Activated CD8-positive, alpha-beta T cell treated with anti-CD3 and anti-CD28 coated beads, Interleukin-2, amount 10 ng/mL, durations not matched to agents 7 days and 5 days (primary cell): ENCODE measurements at places on chromosomes 2 and 18.

- H3K4me3 ChIP-seq = no peak overlapping the region
- H3K27ac ChIP-seq = no peak overlapping the region
- no peak for DNase-seq
- H3K4me1 ChIP-seq = no peaks in the 10 kb centered on the region
- H3K36me3 ChIP-seq = no peaks in the 10 kb centered on the region
Observed at GRCh38 chr2:95327861-95328260, 30.7 kb downstream of the KCNIP3 start.

- no peak overlapping the region for H3K4me3 ChIP-seq
- no peak overlapping the region for H3K27ac ChIP-seq
- no peaks in the 10 kb centered on the region for H3K27me3 ChIP-seq
- no peaks in the 10 kb centered on the region for H3K36me3 ChIP-seq
Observed at GRCh38 chr18:79878741-79879378, 72.6 kb downstream of the SLC66A2 start.

DNA sequence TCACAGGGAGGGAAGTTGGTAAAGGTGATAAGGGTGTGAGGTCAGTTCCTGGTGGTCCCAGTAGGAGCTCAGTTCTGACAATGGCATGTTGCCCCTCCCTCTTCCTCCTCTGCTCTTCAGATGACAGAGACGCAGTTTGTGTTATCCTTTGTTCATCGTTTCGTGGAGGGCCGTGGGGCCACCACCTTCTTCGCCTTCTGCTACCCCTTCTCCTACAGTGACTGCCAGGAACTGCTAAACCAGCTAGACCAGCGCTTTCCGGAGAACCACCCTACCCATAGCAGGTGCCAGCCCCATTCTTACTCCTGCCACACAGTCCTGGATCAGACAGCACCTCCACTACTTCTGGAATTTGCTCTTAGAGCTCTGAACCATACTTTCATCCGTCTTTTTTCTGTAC is 2.3 kb downstream of the AGBL5 start:
- no peak overlapping the region for H3K27ac ChIP-seq
- peaks cover 5% of the 10 kb centered on the region for H3K27me3 ChIP-seq
- H3K4me1 ChIP-seq = peaks cover 17% of the 10 kb centered on the region
- no peak for DNase-seq
- H3K4me3 ChIP-seq = no peak overlapping the region

GRCh38 chr2:128562471-128563347 is 244.0 kb upstream of the HS6ST1 start:
- H3K36me3 ChIP-seq = no peaks in the 10 kb centered on the region
- no peaks in the 10 kb centered on the region for H3K4me1 ChIP-seq
- H3K4me3 ChIP-seq = no peak overlapping the region
- no peak overlapping the region for H3K27ac ChIP-seq
- H3K27me3 ChIP-seq = no peaks in the 10 kb centered on the region

- no peak for DNase-seq
- H3K27ac ChIP-seq = no peak overlapping the region
Observed at GRCh38 chr2:55408918-55409868, 10.5 kb downstream of the CCDC88A start.

DNA sequence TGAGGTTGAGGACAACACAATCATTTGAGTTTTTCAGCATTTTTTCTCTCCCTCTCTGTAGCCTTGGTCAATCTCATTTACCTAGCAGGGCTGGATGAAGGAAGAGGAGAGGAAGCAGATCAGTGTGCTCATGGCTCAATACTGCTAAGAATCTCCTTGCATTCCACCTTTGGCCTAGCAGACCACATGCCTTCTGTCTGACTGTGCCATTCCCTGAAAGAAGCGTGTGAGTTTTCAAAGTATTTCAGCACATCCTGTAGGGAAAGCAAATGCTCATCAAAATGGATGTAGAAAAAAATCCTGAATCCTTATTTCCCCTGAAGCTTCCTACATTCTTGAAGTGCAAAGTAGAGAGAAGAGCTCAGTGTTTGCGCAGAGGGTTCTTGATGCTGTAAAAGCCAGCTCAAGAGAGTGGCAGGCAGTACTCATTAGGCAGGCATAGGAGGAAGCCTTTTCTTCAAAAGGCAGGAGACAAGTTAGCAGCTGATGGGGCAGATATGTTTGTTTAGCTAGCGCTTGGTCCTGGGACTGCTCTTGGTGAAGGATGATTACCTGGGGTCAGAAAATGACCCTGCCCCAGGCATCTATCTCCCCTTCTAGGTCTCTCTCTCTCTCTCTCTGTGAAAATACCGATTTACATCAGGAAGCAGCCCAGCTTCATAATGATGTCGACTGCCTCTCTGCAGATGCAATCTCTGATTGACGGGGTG is 14.4 kb upstream of the PIK3C3 start:
- peaks cover 11% of the 10 kb centered on the region for H3K4me1 ChIP-seq
- no peak for DNase-seq
- no peak overlapping the region for H3K4me3 ChIP-seq
- H3K27ac ChIP-seq = no peak overlapping the region

DNA sequence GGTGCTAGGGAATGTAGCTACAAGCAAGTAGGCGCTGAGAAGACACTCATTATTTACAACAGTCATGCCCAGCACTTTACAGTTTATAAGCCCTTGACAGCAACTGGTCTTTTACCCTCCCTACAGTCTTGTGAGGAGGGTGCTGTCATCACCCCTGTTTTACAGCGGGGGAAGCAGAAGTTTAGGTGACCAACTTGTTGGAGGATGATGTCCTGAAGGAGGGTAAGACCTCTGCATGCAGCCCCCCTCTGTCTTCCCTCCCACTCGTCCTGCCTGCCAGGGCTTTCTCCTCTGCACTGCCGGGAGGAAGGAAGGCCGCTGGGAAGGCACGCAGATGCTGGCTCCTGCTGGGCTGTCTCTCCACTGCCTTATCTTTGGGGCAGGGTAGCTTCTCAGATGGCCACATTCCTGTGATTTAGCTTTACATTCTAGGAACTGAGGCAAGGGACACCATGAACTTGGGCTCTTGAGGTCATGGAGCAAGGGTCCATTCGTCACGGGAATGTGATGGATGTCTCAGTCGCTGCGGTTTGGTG is 972 bp downstream of the IL1R1 start:
- H3K4me1 ChIP-seq = peaks cover 17% of the 10 kb centered on the region
- H3K4me3 ChIP-seq = peak overlapping the region; percentile 42
- peaks cover 28% of the 10 kb centered on the region for H3K27me3 ChIP-seq
- no peak for DNase-seq
- no peak overlapping the region for H3K27ac ChIP-seq

DNA sequence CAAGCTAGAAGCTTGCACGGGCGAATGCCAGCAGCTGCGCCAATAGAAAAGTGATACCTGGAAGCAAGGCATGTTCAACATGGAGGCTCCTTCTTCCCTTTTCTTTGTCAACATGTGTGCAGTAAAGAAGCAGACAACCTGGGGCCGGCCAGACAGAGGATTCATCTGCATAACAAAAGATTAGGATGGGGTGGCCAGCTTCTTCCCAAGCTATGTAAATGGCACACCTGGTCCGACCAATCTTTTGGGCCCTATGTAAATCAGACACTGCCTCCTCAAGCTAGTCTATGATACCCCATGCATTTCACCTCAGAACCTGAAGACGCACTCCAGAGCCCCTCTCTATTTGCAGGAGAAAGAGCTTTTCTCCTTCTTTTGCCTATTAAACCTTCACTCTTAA is 66.4 kb upstream of the TGFA start:
- H3K4me3 ChIP-seq = no peak overlapping the region
- H3K36me3 ChIP-seq = no peaks in the 10 kb centered on the region
- peaks cover 17% of the 10 kb centered on the region for H3K27me3 ChIP-seq
- no peak overlapping the region for H3K27ac ChIP-seq
- no peak for DNase-seq

- DNase-seq = no peak
- peaks cover 3% of the 10 kb centered on the region for H3K4me1 ChIP-seq
- H3K27me3 ChIP-seq = no peaks in the 10 kb centered on the region
- no peaks in the 10 kb centered on the region for H3K36me3 ChIP-seq
- no peak overlapping the region for H3K27ac ChIP-seq
Observed at GRCh38 chr2:232053777-232054176, 92.3 kb downstream of the DIS3L2 start.

DNA sequence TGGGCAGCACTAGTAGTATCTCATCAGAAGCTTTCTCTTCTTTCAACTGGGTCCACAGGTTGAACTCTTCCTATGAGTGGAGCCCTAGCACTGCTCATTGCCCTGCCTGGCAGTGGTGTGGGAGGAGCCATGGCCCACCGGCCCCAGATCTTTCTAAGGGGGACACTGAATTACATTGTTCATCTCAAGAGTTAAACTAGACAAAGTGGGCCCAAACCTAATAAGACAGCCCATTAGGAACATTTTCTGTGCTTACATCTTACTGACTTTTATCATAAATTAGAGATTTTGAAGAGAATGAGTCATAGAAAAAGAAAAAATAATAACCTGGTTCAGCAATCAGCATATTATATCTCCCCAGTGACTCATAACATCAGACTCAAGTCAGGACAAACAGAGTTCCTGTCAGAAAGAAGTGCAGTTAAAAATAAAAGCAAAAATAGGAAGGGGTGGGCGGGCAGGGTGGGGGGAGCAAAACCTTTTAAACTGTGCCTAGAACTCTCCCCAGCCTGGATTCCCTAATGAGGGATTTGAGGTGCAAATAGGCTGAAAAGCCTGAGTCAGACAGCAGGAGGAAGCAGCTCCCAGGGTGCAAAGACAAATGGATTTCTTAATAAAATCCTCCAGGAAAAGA is 161.6 kb upstream of the TRIB2 start:
- H3K27ac ChIP-seq = no peak overlapping the region
- no peak for DNase-seq
- peaks cover 26% of the 10 kb centered on the region for H3K4me1 ChIP-seq
- peaks cover 2% of the 10 kb centered on the region for H3K36me3 ChIP-seq

GRCh38 chr2:238567996-238568395 is 141.3 kb downstream of the ASB1 start:
- no peak overlapping the region for H3K4me3 ChIP-seq
- H3K27ac ChIP-seq = no peak overlapping the region
- H3K27me3 ChIP-seq = no peaks in the 10 kb centered on the region
- H3K4me1 ChIP-seq = no peaks in the 10 kb centered on the region
- no peaks in the 10 kb centered on the region for H3K36me3 ChIP-seq
